Cerebellar nuclear complex (tissue), 1 donor: ENCODE measurements at places on chromosomes 1 and 21.

DNA sequence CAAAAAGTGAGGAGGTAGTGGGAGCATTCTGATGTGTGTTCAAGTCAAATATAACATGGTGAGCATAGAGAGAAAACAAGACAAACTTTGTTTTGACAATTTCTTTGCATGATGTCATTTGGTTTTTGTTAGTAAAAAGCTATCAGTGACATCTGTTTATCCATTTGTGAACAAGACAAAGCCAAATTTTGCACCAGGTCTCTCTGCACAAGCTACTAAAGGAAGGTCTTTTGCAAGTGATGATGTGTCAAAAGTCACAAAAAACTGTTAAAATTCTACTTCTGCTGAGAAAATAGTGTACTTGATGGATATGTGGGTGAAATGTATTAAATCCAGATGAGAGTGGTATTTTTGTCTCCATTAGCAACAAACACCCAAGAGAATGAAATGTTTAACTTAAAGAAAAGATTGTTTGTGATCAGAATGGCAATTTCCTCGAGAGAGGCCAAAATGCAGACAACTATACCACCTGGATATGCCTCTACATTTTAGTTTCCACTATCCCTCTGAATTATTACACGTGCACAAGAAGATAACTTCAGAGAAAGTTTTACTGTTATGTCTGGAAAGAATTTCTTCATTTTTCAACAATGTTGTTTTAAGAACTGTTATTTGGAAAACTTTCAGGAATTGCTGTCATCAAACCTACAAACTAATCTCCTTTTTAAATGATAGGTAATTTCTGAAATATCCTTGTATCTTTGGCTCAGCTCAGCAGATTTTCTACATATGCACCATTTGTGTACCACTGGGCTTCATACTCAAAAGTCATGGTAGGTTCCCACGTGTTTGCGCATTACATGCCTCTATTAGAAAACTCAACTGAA, 807.4 kb upstream of the ADGRL2 start:
- DNase-seq: no peak

GRCh38 chr1:14611792-14612191, 13.3 kb downstream of the KAZN start:
- DNase-seq: no peak

GRCh38 chr1:247296599-247297180, 35.0 kb downstream of the ZNF496 start:
- DNase-seq: no peak

DNA sequence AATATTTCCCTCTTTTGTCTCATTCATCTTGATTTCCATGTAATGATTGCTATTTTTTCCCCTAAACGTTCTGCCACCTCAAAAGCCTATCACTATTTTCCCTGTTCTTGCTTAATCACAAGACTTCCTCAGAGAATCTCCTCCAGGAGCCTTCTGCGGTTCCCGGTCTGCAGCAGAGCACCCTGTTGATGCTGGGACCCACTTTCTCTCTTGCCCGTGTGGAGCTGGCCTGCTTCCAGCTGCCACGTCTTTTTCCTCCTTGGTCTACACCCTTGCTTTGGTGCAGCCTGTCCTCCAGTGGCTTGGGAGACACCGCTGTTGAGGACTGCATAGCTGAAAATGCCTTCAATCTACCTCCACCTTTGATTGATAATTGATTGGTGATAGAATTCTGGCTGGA, 70.0 kb upstream of the COA6 start:
- DNase-seq: no peak

GRCh38 chr1:167263344-167263743, 42.7 kb downstream of the POU2F1 start:
- no peak for DNase-seq

DNA sequence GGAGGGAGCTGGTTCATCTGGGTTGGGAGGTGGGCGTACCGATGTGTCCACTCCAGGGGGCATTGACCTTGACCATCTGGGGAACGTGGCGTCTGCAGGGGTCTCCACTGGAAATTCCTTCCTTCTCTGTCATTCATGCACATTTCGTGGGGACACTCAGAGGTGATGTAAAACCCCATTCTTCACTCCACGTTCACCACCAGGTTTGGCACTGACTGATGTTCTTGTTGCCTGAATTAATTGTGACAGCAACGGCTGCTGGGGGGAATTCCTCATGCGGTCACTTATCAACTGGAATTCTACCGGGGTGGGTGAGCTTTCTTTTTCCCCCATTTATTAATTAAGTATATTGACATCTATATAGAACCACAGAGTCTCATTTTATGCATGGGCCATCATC, 18.1 kb upstream of the POFUT2 start:
- DNase-seq: no peak

DNA sequence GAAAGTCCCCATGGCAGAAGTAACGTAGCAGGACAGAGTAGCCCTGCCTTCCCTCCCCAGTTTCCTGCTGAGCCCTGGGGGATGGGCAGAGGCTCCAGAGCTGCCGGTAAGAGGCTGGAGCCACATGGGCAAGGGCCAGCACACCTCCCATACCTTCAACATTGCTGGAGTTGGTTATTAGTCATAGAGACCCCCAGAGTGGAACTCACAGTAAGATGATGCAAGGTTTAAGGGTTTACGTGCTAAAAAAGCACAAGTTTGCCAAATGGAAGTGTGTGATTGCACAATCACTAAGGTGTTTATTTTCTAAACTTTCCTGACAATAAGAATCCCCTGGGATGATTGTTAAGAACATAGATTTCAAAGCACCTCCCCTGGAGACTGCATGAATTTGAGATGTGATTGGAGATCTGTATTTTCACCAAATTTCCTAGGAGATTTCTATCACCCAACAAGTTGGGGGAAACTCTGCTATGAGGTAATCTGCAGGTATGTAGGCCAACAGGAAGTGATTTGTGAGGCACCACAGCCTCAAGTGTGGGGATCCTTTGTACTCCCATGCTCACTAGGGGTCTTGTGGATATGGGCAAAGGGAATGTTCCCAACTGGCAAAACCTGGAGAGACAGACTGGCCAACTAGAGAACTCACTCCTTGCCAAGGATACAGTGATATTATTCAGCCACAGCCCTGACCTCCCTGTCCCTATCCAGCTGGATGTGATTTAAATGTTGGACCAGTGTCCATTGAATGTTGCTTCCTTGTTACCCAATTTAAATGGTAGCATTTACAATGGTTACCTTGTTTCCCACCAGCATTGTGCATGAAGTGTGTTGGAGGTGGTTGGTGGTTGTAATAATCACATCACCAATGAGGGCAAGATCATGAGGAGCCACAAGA, 37.1 kb upstream of the CSF1 start:
- no peak for DNase-seq

DNA sequence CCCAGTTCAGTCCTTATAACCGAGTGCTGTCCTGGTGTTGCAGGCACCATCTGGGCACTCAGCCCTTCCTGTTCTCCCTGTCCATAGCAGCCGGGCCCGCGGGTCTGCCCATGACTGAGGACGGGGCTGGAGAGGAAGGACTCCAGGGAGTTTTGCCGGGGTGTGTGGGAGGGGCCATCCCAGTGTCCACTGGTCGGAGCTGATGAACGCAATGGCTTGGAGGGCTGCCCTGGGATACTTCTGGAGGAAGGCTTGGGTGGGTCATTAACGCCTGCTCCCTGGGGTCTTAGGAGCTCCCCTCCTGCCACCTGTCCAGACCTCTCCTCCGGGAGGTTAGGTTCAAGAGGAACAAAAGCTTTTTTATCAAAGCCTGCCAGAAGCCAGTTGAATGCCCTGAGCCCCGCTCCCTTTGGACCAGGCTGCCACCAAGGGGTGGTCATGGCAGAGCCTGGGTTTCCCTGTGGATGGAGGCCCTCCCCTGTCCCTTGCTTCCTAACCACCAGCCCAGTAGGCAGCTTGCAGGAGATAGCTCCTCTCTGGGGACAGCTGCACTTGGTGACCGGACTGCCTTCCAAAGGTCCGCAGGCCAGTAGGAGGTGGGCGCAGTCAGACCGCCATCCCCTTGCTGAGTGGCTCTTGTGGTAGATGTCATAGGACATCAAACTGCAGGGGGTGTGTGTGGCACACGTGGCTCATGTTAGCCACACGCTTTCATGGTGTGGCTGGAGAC, 61.3 kb downstream of the TRIM11 start:
- no peak for DNase-seq

DNA sequence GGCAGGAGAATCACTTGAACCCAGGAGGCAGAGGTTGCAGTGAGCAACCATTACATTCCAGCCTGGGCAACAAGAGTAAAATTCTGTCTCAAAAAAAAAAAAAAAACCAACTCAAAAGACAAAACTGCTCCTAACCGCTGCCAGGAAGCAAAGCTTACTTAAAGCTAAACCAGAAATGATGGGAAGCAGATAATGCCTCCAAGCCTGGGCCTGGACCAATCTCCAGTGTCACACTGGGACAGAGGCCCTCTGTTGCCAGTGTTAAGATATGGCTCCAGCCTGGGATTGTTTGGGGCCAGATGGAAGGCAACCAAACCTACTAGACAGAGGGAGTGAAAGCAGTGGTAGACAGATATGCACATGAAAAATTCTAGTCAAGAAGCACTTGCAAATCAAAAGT, 36.9 kb downstream of the NSL1 start:
- no peak for DNase-seq

DNA sequence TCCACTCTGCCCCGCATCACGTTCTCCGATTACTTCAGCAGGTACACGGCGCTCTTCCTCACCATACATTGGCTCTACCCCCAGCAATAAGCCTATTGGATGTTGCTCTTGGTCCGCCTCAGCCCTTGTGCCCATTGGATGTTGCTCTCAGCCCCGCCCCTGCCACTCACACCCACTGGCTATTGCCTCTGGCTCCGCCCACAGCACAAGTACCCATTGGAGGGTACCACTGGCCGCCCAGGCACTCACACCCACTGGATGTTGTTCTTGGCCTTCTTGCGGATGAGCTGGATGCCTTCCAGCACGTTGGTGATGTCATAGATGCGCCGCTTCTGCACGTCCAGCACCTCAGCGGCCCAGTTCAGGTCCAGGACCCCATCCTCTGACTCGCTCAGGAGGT, 9.4 kb downstream of the E2F2 start:
- DNase-seq: no peak

- DNase-seq: no peak
These were observed 7.2 kb downstream of the IFT25 start for GRCh38 chr1:53938136-53938830.

DNA sequence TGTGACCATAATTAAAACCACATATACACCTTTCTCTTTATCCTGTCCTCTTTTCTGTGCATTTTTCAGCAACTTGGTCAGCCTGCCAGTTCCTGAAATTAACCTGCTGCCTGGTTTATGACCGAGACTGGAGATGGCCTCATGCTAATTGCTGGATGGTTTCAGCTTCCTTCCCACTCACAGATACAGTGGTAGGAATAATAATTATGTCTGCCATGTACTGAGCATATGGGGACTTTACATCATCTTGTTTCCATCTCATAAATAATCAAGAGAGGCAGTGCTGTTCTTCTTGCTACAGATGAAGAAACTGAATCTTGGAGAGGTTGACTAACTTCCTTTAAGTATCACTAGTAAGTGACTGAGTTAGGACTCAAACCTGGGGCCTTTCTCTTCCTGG, 148.2 kb downstream of the NOS1AP start:
- no peak for DNase-seq

- DNase-seq: no peak
These were observed 14.4 kb downstream of the FRRS1 start for GRCh38 chr1:99751877-99752504.

DNA sequence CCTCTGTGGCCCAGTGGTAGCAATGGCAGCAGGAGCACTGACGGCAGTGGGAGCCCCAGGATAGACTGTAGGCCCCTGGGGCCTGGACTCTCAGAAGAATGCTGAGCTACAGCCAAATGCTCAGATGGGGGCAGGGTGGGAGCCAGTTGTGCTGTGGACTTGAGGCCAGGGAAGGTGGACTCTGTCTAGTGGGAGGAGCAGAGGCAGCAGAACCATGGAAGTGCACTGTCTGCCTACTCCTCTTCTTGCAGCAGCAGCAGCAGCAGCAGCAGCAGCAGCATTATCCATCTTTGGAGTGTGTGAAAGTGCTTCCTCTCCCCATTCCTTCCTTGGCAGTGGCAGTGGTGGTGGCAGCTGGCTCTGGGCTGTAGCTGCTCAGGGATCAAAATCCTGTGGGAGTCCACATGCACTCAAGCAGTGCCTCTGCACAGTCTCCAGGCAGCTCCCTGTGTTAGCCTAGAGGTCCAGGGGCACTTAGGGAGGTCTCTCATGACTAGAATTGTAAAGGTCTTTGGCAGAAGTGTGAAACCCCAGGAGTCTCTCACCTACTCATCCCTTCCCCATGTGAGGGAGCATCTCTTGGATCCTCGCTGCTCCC, 917.9 kb upstream of the B3GALT2 start:
- DNase-seq: no peak

GRCh38 chr1:209673631-209674417, 1.4 kb upstream of the G0S2 start:
- no peak for DNase-seq

GRCh38 chr1:212218911-212219310, 66.3 kb upstream of the PPP2R5A start:
- DNase-seq: no peak

- no peak for DNase-seq
These were observed 43.1 kb downstream of the WARS2 start for GRCh38 chr1:119097380-119097779.

GRCh38 chr1:54721719-54722118, 6.1 kb downstream of the TTC4 start:
- DNase-seq: no peak

- no peak for DNase-seq
These were observed 4.6 kb upstream of the ARPC5 start for GRCh38 chr1:183640193-183640592.

GRCh38 chr1:53576381-53576801, 117.2 kb downstream of the DMRTB1 start:
- no peak for DNase-seq

- DNase-seq: no peak
These were observed 142.6 kb downstream of the ZNF644 start for GRCh38 chr1:90879281-90879680.

DNA sequence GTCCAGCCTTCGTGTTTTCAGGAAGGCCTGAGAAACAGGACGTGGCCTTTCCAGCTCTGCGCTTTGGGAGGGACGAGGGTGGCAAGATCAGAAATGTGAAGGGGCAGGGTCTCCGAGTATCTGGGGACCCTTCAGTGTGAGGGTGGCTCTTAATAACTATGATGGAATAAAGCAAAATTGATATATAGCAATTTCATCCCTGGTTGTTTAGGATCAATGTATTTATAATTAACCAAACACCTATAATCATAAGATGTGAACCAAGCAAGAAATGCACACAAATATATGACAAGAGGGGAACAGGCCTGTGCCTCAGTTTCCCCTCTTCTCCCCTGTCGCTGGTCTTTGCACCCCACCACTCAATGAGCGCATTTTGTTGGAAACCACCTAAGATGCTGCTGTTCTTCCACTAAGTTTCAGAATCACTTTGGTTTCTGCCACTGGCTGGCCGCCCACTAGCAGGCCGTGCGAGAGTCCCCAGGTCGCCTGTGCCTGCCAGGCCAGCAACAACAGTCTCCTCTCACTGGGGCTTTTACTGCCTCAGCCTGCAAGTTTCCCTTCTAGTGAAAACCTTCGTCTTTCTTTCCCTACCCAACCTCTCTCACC, 36.6 kb downstream of the UBASH3A start:
- no peak for DNase-seq

DNA sequence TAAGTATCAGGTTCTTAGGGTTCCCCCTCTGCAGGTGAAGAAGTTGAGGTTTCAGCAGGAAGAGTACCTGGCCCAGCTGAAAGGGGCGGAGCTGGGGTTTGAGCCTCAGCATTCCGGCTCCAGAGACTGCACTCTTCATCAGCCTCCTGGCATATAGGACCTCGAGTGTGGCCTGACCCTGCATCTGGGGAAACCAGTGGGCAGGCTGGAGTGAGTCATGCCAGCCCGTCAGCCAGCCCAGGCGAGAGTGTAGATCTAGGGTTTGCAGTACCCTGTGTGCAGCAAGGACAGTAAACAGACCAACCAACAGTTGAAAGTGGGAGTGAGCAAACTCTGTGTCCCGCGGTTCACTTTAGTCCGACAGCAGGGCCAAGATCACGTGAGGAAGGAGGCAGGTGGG, 14.1 kb downstream of the MFSD2A start:
- no peak for DNase-seq
